Activated naive CD4-positive, alpha-beta T cell treated with Interleukin-2 at 50 U/mL for 16 hours (primary cell): ENCODE measurements at places on chromosomes 11 and 22.
A peak's percentile ranks its signal among the peaks of the same experiment; 100 is the strongest.

- no peak for DNase-seq
Measured at GRCh38 chr11:58525037-58525614, 17.2 kb upstream of the OR5B21 start.

DNA sequence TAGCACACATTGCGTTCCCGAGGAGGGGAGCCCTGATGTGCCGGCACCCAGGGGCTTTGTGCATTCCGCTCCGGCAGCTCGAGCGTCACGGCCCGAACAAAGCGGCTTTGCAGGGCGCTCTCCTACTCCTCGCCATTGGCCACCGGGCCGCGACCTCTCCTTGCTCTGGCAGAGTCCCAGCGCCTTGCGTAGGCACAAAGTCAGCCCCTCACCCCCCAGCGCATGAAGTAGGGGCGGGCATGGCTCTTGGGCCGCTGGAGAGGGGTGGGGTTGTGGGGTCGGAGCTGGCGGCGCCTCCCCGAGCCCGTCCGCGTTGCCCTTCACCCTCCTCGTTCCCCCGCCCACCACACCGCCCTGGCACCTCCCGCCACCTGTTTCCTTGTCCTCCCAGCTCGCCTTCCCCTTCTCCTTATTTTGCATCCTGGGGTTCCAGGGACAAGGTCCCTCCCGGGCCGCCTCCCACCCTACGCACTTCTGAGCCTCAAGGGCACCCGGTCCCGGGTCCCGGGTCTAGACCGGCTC lies 753 bp upstream of the PPARA start:
- peak; percentile 44 for DNase-seq

GRCh38 chr11:17376493-17376892 lies 12.0 kb downstream of the KCNJ11 start:
- no peak for DNase-seq

GRCh38 chr11:59418156-59418555 lies 8.1 kb downstream of the OR5A2 start:
- no peak for DNase-seq

- DNase-seq, result no peak
Measured at GRCh38 chr11:128535468-128536457, 51.6 kb downstream of the ETS1 start.
